ENCODE measurements at places on chromosomes 3 and 15. TPM values are rescaled to one million over a fixed set of nuclear protein-coding genes. Genes with fewer than 3 reads are reported as not detected.

DNA sequence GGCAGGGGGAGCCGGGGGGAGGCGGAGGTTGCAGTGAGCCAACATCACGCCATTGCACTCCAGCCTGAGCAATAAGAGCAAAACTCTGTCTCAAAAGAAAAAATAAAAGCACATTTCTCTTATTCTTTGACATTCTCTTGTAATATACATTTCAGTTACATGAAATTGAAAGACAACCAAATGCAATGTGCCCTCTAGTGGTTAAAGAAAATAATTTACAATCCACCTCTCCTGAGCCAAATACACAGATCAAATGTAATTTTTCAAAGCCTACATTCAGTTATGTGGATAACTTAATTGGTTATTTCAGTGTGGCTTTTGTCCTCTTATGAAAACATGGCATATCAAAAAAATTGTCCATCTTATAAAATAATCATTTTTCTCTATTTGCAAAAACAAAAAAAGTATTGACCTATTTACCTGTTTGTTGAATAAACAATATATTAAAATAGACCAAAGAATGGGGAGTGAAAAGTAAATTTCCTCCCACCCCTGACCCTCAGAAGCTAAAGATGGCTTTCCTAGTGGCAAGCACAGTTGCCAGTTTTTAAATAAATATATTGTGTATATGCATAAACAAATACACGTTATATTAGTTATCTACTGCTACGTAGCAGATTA is 14.2 kb upstream of the U2SURP start:
- H3K27me3 ChIP-seq, result no peaks in the 10 kb centered on the region
- no peak for DNase-seq
- H3K36me3 ChIP-seq, result no peaks in the 10 kb centered on the region
- H3K27ac ChIP-seq, result no peak overlapping the region

GRCh38 chr3:154884952-154885351 is 195.2 kb upstream of the MME start:
- no peaks in the 10 kb centered on the region for H3K4me1 ChIP-seq
- H3K27me3 ChIP-seq, result no peaks in the 10 kb centered on the region
- DNase-seq, result no peak
- H3K27ac ChIP-seq, result no peak overlapping the region

DNA sequence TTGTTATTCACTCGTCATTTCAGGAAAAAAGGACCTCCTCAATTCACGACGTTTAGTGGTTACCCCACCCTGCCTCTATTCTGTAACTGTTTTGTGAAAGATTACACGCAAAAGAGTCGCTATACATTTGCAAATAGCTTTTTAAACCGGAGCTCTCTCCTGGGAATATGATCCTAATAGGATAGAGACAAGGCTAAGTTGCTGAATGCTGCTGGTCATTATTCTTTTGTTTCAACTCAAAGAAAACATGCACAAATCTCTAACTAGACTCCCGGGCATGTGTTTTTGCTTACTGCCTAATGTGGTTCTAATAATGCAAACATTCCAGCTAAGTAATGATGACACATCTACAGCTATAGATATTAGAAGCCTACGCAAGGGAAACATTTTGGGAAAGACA is 214.6 kb upstream of the MDFIC2 start:
- H3K4me1 ChIP-seq, result no peaks in the 10 kb centered on the region
- H3K27me3 ChIP-seq, result no peaks in the 10 kb centered on the region

DNA sequence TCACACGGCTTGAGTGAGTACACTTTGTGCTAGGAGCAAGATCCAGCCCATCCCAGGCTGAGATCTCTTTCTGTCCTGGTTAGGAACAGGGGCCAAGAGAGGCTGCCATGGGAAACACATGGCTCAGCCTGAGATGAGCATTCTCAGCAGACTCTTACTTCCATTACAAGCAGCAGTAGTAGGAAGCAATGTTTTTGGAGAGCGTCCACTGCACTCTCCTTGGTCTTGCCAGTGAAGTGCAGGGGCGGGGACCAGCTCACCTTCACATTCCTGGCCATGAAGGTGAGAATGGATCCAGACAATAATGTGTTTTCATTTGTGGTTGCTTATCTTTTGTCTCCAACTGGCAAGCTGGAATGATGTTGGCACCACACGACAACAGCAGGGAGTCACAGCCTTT is 24.7 kb downstream of the ZNF80 start:
- no peak overlapping the region for H3K27ac ChIP-seq
- no peak overlapping the region for H3K4me3 ChIP-seq
- no peaks in the 10 kb centered on the region for H3K36me3 ChIP-seq

DNA sequence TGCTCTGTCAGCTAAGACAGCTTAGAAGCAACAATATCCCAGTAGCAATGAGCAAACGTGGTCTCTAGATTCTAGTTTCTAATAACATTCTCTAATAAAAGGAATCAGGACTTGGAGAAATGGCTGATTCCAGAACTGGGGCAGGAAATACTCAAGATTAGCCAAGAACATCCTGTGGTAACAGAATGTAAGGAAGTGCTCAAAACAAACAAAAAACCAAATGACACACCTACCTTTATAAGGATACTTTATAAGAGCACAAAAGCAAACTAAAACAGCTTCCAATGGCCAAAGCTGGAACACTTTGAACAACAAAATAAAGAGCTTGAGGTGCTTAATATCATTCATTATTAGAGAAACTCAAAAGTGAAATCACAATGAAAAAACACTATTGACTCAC is 33.1 kb upstream of the EIF5A2 start:
- H3K36me3 ChIP-seq, result no peaks in the 10 kb centered on the region
- no peak overlapping the region for H3K27ac ChIP-seq
- no peak overlapping the region for H3K4me3 ChIP-seq
- no peaks in the 10 kb centered on the region for H3K4me1 ChIP-seq

Gene GABRR3
- total RNA-seq, result not detected

Gene RBP2
- total RNA-seq, result not detected

Measured in tibial nerve (tissue), 4 donors.